Kidney glomerular epithelial cell (primary cell): ENCODE measurements at places on chromosomes 4 and X.

DNA sequence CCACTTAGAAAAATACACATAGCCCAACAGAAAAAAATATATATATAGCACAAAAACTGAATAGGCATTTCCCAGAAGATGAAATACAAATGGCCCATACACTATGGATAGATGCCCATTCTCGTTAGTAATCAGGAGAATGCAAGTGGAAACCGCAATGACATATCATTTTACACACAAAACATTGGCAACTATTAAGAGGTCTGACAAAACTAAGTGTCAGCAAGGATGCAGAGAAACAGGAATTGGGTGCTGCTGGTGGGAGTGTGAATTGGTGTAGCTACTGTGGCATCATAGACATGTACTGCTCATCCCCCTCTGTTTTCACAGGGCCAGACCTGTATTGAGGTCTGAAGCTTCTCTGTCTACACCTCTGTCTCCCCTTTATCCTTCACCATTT lies 320.0 kb downstream of the IDS start:
- DNase-seq, result no peak

- no peak for DNase-seq
These were observed 19.1 kb upstream of the ABRAXAS1 start for GRCh38 chr4:83503974-83504373.

GRCh38 chr4:111267786-111268185 lies 644.9 kb upstream of the PITX2 start:
- no peak for DNase-seq

DNA sequence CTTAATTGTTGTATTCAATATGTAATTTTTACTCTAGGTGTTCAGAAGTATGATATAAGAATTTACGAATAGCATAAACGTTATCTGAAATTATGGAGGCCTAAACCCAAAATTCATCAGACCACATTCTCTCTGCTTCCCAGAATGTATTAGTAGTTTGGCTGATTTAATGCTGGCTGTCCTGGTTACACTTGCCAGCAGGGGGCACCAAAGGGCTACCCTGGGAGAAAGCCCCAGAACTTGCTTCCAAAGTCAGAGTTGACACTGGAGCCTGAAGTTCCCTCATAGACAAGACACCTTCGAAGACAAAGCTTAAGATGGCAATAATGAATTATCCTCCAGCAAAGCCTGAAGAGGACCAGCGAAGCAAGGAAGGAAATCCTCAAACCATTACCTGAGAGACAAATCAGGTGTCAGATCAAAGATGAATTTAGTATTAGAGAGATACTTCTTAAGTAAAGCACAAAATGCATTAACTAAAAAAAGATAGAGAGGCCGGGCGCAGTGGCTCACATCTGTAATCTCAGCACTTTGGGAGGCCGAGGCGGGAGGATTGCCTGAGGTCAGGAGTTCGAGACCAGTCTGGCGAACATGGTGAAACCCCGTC lies 11.3 kb upstream of the ANOS1 start:
- DNase-seq, result peak; percentile 12

- no peak for DNase-seq
These were observed 143.7 kb upstream of the PABPC4L start for GRCh38 chr4:134345244-134345643.

DNA sequence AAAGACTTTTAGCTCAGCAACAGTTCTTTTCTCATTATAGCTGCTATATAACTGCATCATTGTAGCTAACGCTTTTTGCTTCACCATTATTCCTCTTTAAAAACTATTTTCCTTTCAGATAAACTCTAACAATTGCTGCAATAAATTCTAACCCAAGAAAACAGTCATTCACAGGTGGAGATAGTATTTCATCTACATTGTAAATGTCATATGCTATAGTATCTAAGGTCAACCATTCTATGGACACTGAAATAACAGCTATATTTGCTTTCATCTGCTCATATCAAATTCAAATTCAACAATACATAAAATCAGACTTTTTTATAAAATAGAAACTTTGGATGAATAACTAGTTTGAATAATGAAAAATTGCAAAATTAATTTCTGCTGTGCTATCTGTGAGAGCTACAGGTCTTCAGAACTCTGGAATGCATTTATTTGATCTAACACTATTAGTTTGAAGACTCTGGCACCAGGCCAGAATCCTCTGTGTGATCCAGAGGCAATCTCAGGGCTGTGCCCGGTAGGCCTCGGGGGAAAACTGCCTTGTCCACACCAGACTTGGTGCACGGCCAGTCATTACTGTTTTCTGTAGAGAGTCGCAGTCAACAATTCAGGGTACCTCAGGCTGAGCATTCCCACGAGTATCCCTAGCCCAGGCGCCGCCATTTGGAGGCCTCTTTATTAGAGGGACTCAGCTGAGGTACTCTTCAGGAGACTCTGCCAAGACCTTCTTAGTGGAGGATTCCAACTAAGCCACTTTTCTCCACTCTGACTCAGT lies 332.4 kb downstream of the SLC7A11 start:
- DNase-seq, result no peak

- DNase-seq, result peak; percentile 30
These were observed 149.6 kb upstream of the MID1 start for GRCh38 chrX:10769696-10770619.

- no peak for DNase-seq
These were observed 98.2 kb downstream of the YIPF7 start for GRCh38 chr4:44553180-44553579.

GRCh38 chr4:94813221-94813620 lies 55.5 kb downstream of the BMPR1B start:
- no peak for DNase-seq

DNA sequence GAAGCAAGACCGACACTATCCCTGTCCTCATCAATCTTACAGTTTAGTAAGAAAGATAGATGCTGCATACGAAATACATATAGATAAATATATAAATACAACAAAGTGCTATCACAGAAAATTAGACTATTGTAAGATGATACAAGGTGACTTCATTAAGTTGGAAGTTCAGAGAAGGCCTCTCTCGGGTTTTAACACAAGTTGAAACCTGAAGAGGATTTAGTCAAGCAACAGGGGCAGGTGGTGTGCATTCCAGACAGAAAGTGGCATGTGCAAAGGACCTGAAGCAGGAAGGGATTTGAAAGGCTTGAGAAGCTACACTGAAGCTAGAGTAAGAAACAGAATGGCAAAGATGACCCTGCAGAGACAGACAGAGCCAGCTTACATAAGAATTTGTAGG lies 36.5 kb downstream of the USP46 start:
- DNase-seq, result no peak

GRCh38 chr4:16111533-16111932 lies 27.7 kb upstream of the PROM1 start:
- no peak for DNase-seq

- no peak for DNase-seq
These were observed 49.5 kb downstream of the GAK start for GRCh38 chr4:882646-883045.

- DNase-seq, result no peak
These were observed 43.2 kb downstream of the PGRMC2 start for GRCh38 chr4:128244379-128244778.

DNA sequence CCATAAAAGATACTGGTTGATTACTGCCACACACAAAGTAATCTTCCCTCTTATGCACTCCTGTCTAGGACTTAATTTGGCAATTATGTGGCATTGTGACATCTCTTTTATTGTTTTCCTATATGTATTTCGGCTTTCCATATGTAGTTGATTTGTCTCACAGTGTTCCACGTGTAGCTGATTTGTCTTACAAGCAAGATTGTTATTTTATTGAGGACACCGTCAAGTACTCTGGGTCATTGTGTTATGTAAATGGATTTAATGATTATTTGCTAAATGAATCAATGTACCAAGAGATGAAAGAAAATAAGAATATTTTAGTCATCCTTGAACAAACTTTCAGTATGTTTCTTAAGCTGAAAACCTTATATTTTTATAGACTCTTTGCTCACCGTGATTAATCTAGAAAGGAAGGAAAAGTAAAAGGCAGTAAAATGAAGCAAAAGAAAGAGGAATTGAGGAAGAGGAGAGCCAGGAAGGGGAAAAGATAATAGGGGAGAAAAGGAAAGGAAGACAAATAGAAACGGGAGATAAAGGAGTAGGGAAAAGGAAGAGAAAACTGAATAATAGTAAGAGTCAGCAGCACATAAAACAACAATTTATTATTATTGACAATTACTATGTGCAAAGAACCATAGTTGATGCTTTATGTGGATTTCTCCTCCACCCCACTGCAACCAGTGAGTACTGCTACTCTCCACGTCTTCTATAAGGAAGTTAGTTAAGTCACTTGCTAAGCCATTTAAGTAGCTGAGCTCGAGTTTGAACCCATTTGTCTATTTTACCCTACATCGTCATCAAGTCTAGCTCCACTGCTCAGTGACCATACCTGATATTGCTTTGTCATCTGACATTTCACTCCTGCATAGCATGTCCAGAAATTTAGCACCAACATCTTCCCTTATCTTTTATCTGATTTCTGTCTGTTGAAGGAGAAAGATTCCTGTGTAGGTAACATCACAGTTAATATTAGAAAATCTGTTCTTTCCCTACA lies 336.5 kb downstream of the BMPR1B start:
- DNase-seq, result no peak

- no peak for DNase-seq
These were observed 8.0 kb downstream of the MAN2B2 start for GRCh38 chr4:6582889-6583490.

GRCh38 chrX:104254442-104255115 lies at the start of gene ESX1:
Gene ESX1 (minus strand): TSS chrX:104254933. CDS start chrX:104254849, 84 bp downstream.
- no peak for DNase-seq

DNA sequence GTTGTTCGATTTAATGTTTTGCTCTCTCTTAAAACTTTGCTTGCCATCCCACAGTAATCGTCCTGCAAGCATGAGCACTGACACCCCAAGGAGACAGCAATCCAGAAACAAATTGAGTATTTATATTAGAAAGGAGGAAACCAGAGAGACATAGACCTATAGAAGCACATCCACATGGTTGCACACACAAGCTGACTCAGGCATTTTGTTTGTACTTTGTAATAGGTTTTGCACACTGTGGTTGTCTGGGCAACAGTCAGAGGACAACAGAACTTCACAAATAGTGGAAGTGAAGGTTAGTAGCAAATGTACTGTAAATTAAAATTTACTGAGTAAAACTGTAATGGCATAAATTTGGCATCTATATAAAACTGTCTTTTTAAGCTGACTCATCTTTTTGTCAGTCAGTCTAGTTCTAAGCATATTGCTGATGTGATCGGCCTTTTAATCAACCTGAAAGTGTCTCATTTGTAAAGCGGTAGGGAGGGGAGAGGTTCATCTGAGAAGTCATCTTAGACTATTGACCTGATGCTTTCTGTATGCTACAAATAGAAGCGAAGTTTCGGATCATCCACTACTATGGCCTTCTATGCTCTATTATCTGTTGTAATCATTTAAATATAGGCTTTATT lies 1624.7 kb downstream of the ARAP2 start:
- DNase-seq, result no peak

DNA sequence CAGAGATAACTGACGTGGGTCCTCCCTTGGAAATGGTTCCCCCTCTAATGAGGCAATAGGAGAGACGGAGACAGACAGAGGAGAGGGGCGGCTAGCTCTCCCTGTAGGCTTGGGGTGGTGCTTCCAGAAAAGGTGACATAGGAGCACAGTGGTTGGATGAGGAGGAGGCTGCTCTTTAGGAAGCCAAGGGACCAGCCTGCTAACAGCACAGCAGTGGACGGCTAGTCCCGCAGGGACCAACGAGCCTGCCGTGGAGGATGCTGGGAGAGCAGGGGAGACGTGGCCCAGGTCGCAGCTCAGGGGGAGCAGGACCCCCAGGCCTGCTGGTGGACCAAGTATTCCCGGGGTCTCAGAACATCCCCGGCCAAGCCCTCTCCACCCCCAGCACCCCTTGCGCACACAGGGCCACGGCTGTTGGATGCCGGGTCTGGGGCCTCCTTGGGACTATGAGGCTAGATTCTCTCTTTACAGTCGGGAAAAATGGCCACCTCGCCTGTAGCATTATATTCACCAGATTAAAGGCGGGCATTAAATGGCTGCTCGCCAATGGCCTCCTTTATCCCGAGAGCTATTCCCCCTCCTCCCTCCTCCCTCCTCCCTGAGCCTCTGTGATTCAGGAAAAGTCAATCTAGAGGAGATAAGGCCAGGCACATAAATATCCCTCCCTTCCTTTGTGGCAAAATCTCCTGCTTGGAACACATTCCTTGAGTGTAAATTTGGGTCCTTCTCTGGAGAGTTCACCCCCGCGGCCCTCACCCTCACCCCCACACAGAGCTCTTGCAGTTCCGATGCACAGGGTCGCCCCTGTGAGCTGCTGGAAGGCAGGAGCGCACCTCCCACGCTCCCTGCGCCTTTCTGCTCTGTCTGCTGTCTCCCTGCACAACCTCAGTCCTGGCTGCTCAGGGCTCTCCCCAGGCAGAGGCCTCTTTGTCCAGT lies 30.5 kb upstream of the NSG1 start:
- peak; percentile 5 for DNase-seq

- peak; percentile 83 for DNase-seq
These were observed 10.7 kb downstream of the LIAS start for GRCh38 chr4:39469429-39470077.

GRCh38 chrX:30649859-30650258 lies 3.4 kb upstream of the GK start:
- DNase-seq, result no peak

DNA sequence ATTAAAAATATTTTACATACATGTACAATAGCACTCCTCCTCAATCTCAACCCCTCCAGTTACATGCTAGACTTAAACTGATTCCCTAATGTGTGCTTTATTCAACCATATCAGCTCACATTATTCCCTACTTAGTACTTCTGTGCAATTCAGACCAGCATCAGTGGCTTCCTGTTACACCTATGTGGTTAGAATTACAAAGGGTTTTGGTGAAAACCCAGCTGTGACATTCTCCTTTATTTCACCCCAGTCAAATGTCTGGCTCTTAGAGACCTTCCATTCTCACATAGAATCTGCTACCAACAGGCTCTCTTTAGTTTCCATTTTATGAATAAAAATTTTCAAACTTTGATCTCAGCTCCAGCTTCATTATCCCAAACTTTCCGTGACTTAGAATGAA lies 85.2 kb upstream of the SLC7A11 start:
- DNase-seq, result no peak

GRCh38 chr4:115514675-115515074 lies 401.3 kb upstream of the NDST4 start:
- DNase-seq, result no peak

GRCh38 chr4:183633476-183634400 lies 25.2 kb downstream of the RWDD4 start:
- DNase-seq, result peak; percentile 1

DNA sequence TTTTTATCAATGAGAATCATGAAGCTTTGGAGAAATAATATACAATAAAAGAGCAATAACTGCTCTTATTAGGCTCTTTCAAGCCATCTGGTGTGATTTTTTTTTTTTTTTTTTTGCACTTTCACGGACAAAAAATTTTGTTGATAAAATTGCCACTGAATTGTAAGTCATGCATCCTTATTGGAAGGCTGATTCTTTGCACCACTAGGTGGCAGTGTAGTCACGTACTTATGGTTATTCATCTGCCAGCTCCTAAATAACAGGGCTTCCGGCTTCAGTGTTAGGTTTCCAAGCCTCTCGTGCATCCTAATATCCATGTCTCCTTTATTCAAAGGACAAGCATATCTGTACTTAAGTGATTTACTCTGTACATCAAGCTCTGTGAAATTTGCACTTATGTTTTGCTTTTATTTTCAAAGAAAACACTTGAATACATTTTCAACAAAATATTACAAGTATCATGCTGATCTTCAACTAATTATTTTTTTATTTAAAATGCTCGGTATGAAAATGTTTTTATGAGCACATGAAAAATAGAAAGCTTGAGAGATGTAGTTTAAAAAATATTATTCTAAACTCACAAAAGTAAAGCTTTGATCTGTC lies 1578.3 kb upstream of the TENM3 start:
- peak; percentile 62 for DNase-seq

- no peak for DNase-seq
These were observed 12.3 kb upstream of the SYTL5 start for GRCh38 chrX:37993837-37994619.
